NCI-H2171 treated with DMSO at 0.1 percent for 48 hours (cell line): ENCODE measurements at places on chromosomes 7 and 10.
A peak's percentile ranks its signal among the peaks of the same experiment; 100 is the strongest.

- DNase-seq = peak; percentile 87
These were observed 9.1 kb upstream of the ZNF316 start for GRCh38 chr7:6628045-6628444.

DNA sequence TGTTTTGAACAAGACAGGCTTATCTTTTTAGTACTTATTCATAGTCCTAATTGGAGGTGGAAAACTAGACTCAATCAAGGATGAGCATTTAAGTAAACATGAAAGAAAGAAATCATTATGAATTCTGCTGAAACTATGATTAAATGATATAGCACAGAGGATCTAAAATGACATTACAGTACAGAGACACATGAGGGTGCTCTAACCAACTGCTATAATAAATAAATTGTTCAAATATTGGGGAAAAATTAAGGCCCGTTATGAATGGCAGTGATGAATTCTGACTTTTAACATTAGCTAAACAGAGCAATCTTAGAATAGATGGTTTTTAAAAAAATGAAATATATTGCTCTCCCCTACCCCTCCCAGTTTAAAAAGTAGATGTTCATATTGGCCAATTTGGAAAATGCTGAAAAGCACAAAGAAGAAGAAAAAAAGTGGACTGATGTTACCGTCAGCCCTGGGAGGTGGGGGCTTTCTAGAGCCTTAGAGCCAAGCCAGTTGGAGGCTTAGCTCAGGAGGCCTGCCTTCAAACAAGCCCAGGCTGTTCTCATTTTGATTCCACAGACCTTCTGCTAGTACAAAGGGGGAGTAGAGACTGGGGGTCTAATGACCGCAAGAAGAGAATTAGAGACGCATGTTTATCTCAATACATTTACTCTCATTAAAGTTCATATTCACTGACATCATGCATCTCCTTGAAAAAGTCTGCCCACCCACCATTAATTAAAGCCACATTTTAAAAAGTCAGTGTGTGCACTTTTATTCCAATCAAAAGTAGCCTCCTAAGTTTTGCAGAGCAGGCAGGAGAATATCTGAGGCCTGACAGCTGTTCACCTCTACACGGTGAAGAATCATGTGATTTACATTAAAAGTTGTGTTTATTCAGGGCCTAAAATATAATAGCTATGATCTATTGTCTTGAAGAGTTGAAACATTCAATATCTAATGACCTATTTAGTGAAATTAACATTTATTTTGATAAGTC lies 10.0 kb downstream of the WNT2 start:
- DNase-seq = no peak

- DNase-seq = no peak
These were observed 29.5 kb downstream of the MDH2 start for GRCh38 chr7:76077435-76077834.

- DNase-seq = no peak
These were observed 882 bp downstream of the PDCD11 start for GRCh38 chr10:103397191-103397825.

GRCh38 chr10:89377705-89378637 lies at the start of gene IFIT1B:
Gene IFIT1B (plus strand): TSS chr10:89378056. CDS start chr10:89378136, 80 bp downstream.
- DNase-seq = no peak

- no peak for DNase-seq
These were observed 11.6 kb upstream of the NKX2-3 start for GRCh38 chr10:99520847-99521764.

DNA sequence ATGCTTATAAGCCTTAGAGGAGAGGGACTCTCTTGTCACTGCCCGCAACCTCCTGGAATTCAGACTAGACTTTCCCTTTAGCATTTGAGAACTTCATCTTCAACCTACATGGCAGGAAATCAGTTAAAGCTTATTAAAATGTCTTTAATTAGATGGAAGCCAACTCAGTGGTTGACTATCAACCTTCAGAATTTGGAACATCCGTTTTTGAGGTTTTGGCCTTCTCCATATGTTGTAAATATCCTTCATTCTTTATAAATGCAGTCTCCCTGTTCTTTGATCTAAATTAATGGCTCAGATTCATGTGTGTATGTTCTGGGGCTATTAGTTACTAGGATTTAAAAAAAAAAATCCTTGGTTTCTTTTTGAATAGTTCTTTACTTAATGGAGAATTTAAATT lies 85.0 kb downstream of the ANKRD61 start:
- no peak for DNase-seq

DNA sequence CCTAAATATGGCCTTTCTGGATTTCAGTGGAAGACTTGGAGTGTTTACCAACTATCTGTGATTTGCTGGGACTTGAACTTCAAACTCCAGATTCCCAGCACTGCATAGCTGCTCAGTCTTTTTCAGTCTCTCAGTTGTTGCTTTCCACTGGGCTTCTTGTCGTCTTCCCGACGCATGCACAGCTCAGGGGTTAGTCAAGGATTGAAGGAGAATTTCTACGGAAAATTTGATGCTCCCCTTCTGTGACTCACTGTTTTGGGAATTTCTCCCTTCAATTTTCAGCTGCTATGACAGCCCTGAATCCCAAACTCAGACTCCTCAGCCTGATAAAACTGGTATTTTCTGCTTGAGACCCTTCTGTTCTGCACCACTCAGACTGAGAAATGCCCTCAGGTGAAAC lies 91.7 kb downstream of the CYP26A1 start:
- DNase-seq = no peak

DNA sequence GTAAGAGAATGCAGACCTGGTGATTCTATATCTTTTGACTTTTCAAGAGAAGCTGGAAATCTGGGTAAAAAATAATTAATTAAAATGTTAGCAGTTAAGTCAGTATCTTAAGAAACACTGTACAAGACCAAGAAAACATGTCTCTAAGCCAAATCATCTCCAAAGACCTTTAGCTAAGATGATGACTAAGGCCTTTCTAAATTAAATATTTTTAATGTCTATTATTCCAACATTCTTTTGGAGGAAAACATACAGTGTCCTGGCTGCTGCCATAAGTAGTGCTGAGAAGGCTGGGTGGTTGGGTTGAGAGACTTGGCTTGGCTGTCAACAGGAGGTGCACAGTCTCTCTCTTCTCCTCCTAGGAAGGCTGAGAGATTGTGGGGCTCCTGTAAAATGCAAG lies 20.3 kb downstream of the STARD3NL start:
- no peak for DNase-seq

- peak; percentile 3 for DNase-seq
These were observed 128.9 kb downstream of the MTPAP start for GRCh38 chr10:30219971-30220751.

- DNase-seq = no peak
These were observed 770.4 kb downstream of the TNS3 start for GRCh38 chr7:46811529-46811928.

GRCh38 chr10:20094226-20094976 lies 278.2 kb downstream of the PLXDC2 start:
- no peak for DNase-seq

- no peak for DNase-seq
These were observed 143.2 kb downstream of the REEP3 start for GRCh38 chr10:63664341-63664885.

DNA sequence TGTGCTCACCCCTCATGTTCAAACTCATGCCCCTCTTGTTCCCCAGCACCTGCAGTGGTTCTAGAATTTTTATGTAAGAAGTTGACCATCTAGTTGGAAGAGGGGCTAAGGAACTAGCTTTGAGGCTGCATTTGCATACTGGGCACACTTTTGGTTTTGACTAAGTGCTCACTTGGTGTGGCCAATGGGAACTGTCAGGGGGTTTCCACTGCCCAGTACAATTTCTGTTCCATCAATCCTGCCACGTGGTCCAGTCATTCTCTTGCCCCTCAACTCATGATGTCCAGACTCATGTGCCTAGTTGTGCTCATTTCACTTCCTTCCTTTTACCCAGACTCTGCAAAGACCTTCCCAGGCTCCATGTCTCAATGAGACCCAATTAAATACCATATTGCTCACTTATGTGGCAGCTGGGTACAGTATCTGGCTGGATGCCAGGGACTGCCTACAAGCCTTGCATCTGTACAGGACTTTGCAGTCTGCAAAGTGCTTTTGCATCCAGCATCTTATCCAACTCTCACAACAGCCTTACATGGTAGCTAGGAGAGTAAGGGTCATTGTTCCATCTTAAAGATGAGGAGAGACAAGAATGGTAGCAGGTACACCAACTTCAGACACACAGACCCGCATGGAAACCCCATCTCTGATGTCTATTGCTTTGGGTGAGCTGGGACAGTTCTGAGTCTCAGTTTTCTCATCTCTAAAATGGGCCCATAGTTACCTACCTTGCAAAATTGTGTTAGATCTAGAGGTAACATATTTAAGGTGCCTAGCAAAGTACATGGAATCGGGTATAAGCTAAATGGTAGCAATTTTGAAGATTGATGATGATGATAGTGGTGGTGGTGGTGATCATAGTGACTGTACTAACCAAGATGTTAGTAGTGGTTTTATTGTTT lies 30.1 kb upstream of the KCNMA1 start:
- DNase-seq = peak; percentile 62

GRCh38 chr10:79562135-79562756 lies 2.0 kb upstream of the SFTPA2 start:
- peak; percentile 21 for DNase-seq

DNA sequence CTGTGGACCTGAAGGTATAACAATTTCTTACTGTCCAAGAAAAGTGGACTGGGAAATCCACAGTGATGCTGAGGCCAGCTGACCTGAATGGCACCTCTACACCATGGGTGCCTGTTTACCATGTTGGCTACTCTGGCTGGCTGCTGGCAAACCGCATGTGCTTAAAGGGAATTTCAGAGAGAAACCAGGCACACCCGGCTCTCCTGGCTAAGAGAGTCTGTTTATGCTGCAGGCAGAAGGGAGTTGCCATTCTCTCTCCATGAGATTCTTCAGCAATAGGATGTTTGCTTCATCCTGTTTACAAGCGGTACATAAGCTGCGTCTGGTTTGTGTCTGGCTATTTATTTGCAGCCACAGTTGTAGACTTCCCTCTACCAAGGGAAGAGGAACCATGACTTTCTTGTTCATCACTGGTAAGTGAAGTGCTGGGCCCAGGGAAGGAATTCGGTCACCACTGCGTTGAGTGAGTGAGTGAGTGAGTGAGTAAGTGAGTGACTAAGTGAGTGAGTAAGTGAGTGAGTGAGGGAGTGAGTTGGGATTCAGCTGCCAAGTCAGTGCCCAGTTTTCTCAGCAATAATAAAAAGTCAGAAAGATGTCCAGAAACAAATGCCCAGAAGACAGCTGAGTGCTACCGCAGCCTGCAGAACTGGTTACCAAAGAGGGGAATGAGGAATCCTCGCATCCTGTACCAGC lies 90.4 kb downstream of the COBL start:
- no peak for DNase-seq

GRCh38 chr7:114364151-114364550 lies 50.5 kb upstream of the FOXP2 start:
- DNase-seq = no peak

- DNase-seq = no peak
These were observed at the start of gene SUN1 for GRCh38 chr7:832167-832967. Gene SUN1 (plus strand): TSS chr7:832476. CDS start chr7:832525, 49 bp downstream.

DNA sequence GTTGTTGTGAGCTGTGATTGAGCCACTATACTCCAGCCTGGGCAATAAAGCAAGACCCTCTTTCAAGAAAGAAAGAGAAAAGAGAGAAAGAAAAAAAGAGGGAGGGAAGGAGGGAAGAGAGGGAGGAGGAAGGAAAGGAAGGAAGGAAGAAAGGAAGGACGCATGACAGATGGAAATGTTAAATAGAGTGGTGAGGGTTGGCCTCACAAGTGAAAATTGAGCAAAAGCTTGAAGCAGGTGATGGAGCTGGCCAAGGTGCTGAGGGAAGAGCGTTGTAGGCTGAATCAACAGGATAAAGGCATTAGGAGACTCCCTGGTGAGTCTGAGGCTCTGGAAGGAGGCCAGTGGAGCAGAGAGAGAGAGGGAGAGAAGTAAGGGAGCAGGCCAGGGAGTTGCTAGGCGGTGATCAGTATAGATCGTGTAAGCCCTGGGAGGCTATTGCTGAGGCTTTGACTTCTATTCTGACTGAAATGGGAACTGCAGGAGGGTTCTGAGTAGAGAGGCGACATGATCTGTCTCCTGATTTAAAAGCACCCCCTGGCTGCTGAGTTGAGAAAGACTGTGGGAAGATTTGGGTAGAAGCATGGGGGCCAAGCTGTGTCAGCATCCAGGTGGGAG lies 26.5 kb upstream of the TMEM248 start:
- no peak for DNase-seq

GRCh38 chr7:2808891-2809665 lies 35.0 kb downstream of the GNA12 start:
- DNase-seq = no peak

DNA sequence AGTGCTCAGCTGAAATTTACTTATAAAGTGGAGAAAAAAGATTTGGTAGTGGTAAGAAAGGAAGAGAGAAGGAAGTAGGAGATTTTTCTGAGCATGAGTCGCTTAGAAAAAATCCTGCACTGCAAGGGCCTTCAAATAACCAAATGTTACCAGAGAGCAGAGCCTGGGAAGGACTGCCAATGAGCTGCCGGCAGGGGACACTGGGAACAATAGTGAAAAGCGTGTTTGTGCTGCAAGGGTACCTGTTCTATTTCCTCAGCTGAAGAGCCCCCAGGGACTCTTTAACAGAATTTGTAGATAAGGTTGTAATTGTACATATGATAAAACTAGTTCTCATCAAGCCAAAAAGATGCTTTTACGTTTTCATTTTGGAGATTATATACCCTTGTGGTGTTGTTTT lies 696.3 kb upstream of the C7orf33 start:
- no peak for DNase-seq

DNA sequence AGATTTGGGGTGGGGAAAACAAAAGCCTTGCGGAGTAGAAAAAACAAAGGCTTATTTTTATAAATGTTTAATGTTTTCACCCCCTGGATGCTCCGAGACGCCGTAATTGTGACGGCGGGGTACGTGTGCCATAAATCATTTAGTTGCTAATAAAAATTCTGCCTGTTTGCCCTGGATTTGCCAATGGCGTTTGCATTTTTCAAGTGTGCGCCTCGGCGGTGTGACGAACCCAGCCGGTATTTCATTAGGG lies 2.5 kb upstream of the TNRC18 start:
- no peak for DNase-seq

GRCh38 chr10:43064331-43065075 lies 12.4 kb upstream of the RET start:
- DNase-seq = no peak

- DNase-seq = no peak
These were observed 12.3 kb upstream of the EGFR start for GRCh38 chr7:55006499-55006898.

DNA sequence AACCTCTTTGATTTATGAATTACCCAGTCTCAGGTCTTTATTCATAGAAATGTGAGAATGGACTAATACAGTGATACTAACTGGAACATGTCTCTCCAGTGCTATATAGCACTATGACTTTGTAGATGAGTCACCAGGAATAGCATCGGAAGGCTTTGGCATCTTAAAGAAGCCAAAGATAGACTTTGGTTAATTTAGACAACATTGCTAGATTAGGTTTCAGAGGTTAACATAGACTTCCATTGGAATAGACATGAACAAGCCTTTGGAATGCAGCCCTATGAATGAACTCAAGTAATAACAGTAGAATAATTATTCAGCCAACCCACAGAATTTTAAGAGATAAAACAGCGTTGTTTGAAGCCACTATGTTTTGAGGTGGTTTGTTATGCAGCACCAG lies 169.2 kb downstream of the HGF start:
- DNase-seq = no peak
